Mesenchymal stem cell (in vitro differentiated cells and primary cell): ENCODE measurements at places on chromosomes 7 and 10.

DNA sequence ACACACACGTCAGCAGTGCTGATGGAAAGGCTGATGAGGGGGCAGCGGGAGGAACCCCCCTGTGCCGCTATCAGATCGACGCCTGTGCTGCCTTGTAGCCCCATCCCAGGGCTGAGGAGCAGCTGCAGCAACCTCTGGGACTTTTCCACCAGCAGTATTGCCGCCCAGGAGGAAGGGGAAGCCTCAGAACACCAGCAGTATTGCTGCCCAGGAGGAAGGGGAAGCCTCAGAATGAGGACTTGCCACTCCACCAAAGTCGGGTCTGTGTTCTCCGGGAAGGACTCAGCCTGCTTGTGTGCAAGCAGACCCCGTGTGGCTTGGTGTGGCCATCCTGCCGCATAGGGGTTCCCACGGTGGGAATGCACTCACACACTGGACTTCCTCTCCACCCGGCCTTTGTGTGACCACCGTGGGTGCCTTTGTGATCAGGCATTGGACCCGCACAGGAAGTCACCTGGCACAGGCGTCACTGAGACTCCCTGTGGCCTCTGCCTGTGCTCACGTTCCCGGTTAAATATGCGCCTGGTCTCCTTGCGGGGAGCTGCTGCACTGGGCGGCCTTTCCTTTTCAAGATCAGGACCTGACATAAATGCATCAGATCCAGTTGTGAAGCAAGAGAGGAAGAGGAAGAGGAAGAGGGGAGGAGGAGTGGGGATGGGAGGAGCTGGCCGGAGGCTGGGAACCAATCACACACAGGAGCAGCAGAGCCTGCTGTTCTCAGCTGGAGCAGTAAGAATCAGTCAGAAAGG, 248.5 kb downstream of the DNAJB6 start:
- no peaks in the 10 kb centered on the region for H3K36me3 ChIP-seq
- no peak overlapping the region for H3K4me3 ChIP-seq
- no peak overlapping the region for H3K27ac ChIP-seq
- H3K4me1 ChIP-seq: peaks cover 2% of the 10 kb centered on the region
- DNase-seq: no peak

GRCh38 chr10:118408181-118408580, 66.1 kb upstream of the FAM204A start:
- no peak overlapping the region for H3K27ac ChIP-seq
- H3K27me3 ChIP-seq: peaks cover 36% of the 10 kb centered on the region
- H3K36me3 ChIP-seq: no peaks in the 10 kb centered on the region
- no peaks in the 10 kb centered on the region for H3K4me1 ChIP-seq
- DNase-seq: no peak

DNA sequence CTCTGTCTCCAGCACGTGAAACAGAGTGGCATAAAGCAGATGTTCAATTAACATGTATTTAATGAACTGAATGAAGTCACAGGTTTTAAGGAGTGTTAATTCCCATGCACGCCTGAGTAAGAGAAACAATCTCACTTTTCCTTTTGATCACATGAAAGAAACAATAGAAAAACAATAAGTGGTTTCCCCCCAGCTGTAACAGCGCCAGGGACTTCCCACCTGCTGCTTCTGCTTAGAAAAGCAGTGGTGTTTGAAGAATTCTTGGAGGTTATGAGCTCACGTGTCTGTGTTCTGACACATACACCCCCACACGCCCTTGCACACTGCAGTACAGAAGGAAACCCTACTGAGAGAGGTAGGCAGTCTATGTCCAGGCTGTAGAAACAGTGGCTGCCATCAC, 51.3 kb upstream of the FRMD4A start:
- peaks cover 81% of the 10 kb centered on the region for H3K27me3 ChIP-seq
- no peaks in the 10 kb centered on the region for H3K36me3 ChIP-seq
- H3K4me3 ChIP-seq: no peak overlapping the region
- peaks cover 22% of the 10 kb centered on the region for H3K4me1 ChIP-seq
- peak overlapping the region; percentile 83 for H3K27ac ChIP-seq

DNA sequence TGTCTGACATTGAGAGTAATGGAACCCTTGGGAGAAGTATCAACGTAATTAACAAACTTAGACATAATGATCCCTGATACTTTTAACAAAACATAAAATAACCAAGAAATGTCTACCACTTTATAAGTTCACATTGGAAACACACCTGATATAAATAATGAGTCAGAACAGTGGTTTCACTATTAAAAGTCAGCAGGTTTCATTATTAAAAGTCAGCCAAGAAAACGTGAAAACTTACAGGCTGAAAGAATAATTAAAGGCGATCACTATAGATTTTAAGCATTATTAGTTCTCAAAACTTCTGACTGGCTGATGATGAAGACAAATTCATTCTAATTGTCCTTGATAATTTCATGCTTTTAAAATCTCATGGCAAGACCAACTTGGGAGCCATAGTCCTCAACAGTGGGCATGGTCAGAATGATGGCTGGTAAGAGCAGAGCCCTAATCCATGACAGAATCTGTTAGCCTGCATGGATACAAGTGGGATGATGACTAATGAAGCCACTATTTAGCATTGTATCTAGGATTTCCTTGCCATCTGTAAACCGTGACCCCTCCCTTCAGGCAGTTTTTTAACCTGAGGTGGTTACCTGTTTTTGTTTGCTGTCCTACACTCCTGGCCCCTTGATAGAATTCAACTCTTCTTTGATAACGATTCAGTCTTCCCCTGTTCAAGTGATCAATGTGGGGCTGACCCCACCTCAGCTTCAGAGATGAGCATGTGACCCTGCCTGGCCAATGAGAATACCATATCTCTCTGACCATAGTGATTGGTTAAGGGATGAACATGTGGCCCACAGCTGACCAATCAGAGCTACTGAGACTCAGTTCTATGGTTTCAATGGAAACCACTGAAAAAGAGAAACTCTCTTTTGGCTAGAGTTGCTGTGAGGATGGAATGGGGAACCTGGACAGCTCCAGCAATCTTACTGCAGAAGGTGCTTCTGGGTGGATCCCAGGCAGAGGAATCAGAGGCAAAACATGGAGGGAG, 151.0 kb downstream of the PLPP4 start:
- H3K27ac ChIP-seq: no peak overlapping the region
- DNase-seq: peak; percentile 5
- H3K27me3 ChIP-seq: no peaks in the 10 kb centered on the region
- H3K4me1 ChIP-seq: no peaks in the 10 kb centered on the region
- no peaks in the 10 kb centered on the region for H3K36me3 ChIP-seq
- H3K4me3 ChIP-seq: no peak overlapping the region

DNA sequence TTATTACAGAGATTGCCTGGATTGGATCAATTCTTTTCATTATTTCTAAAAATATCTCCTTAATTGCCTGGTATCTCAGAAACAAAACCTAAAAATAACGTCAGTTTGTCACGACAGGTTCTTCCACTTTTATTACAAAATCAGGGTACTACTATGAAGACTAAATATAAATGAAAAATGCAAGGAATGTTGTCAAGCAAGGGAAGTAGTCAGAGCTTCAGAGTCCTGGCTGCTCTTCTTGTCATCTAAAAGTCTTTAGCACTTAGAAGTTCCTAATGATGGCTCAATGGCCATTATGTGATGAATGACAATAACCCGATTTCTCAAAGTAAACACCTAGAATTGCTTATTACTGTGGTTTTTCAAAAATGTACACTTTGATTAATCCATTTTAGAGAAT, 192.2 kb downstream of the SEMA3A start:
- H3K4me1 ChIP-seq: no peaks in the 10 kb centered on the region
- H3K27ac ChIP-seq: no peak overlapping the region
- H3K36me3 ChIP-seq: no peaks in the 10 kb centered on the region
- H3K4me3 ChIP-seq: no peak overlapping the region

DNA sequence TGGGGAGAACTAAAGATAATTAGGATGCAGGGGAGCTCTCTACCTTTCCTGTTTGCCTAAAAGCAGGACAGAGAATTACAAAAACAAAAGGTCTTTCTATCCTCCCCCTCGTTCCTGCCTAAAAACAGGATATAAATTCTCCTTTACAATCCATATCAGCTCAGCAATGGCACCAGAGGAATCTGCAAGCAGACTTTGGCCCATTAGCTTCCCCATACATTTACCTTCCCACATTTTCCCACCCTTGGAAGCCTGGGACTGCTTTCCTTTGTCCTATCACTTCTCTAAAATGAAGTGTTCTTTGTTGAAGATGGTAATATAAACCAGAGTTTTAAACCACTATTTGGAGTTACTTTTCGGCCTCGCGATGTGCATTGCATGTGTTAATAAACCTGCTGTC, 15.5 kb downstream of the SHTN1 start:
- H3K27me3 ChIP-seq: no peaks in the 10 kb centered on the region
- no peak overlapping the region for H3K27ac ChIP-seq
- DNase-seq: no peak
- no peaks in the 10 kb centered on the region for H3K36me3 ChIP-seq

DNA sequence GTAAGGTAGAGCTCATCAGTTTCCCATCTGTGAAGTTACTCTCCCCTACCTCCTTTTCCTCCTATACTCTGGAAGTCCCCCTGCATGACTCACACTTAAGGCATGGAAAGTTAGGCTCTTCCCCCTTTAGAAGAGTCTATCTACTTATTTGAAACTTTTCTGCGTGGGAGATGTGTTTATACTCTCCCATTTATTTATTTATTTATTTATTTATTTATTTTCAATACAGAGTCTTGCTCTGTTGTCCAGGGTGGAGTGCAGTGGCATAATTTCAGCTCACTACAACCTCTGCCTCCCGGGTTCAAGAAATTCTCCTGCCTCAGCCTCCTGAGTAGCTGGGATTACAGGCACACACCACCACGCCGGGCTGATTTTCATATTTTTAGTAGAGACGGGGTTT, 107.5 kb upstream of the JCAD start:
- H3K27me3 ChIP-seq: no peaks in the 10 kb centered on the region
- no peak for DNase-seq
- no peaks in the 10 kb centered on the region for H3K4me1 ChIP-seq
- no peaks in the 10 kb centered on the region for H3K36me3 ChIP-seq
- H3K27ac ChIP-seq: no peak overlapping the region

- H3K4me3 ChIP-seq: no peak overlapping the region
- H3K27me3 ChIP-seq: no peaks in the 10 kb centered on the region
- peaks cover 7% of the 10 kb centered on the region for H3K36me3 ChIP-seq
These were observed 228.9 kb upstream of the CELF2 start for GRCh38 chr10:10788761-10789160.

- H3K27ac ChIP-seq: peak overlapping the region; percentile 63
- no peaks in the 10 kb centered on the region for H3K27me3 ChIP-seq
- peak; percentile 50 for DNase-seq
- no peak overlapping the region for H3K4me3 ChIP-seq
These were observed 34.4 kb upstream of the CABCOCO1 start for GRCh38 chr10:61628151-61628874.

DNA sequence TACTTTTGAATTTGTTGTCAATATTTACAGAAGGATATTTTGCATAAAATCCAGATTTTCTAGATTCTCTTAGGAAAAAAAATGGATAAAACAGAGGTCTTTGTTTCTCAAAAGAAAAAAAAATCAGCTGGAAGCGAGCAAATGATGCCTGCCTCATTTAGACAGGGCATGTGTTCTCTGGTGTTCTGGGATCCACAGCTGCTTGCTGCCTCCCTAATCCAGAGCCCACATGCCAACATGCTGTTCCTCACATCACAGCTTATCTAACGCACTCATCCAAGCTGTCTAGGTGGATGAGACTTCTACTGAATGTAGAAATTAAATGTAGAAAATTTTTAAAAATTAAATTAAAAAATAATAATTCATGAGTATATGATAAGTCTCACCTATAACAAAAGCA, 630.1 kb downstream of the SORCS1 start:
- H3K36me3 ChIP-seq: no peaks in the 10 kb centered on the region
- no peak overlapping the region for H3K4me3 ChIP-seq
- no peaks in the 10 kb centered on the region for H3K4me1 ChIP-seq
- no peak for DNase-seq
- no peaks in the 10 kb centered on the region for H3K27me3 ChIP-seq

DNA sequence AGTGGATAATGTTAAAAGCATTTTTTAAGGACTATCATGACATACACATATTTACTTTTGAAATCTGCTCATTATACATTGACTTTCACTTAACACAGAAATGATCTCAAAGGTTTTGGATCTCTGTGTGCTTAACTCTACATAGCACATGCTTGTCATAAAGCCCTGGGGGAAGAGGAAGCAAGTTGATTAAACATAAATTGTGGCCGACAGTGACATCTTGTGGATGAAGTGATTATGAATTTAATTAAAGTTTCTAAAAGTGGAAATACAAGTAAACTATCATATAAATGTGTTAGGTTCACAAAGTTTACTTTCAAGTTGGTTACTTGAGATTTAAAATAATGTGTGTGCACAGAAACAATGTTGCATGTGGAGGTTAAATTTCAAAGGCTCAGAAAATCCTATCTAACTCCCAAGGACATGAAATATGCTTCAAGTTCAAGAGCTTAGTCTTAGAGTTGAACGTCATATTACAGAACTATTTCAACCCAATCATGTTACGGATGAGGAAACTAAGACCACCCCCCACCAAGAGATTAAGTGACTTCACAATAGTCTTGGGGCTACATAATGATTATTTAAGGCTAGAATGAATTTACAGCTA, 1247.8 kb downstream of the GATA3 start:
- no peaks in the 10 kb centered on the region for H3K4me1 ChIP-seq
- H3K4me3 ChIP-seq: no peak overlapping the region
- H3K27me3 ChIP-seq: peaks cover 7% of the 10 kb centered on the region
